ENCODE measurements at places on chromosomes 11 and 22.

DNA sequence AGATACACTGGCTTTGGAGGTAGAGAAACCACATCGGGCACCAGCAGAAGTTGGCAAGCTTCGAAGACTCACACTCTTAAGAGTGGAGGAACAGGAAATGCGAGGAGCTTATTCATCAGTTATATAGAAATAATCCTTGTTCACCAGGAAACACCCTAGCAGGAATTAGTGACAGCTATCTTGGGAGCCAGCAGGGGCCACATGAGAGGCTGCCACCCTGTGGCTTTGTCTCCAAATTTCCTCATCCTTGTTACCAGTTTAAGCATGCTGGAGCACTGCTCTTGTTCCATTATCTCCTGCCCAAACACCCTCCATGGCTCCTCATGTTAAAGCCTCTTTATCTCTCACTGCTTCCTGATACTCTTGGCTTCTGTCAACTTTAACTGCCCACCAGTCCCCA, 131.0 kb downstream of the PLEKHA7 start:
- no peak for DNase-seq

DNA sequence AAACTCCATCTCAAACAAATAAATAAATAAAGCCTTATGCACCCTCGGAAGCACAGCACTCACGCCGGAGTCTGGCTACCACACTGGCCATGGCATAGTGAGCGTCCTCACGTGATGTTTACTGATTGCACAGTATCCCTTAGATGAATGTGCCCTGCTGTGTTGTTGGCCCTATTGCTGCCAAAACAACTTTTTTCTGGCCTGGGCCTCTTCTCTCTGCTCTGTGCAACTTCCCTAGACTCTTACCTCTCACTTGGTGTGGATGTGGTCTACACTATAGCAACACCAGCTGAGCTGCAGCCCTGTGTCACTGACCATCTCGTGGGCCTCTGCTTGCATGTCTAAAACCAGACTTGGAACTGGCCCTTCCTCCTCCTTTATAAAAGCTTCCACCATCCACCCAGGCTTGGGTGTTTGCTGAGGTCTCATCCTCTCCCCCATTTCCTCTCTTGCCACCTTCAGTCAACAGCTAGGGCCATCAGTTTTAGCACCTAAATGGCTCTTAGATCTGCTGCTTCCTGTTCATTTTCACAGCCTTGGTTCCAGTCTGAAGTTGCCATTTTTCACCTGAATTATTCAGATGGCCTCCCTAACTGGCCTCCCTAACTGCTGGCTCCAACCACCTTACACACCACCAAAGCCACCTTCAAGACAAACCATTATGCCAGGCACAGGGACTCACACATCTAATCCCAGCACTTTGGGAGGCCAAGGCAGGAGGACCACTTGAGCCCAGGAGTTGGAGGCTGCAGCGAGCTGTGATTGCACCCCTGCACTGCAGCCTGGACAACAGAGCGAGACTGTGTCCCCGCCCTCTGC, 9.2 kb downstream of the ZNF74 start:
- DNase-seq: no peak

DNA sequence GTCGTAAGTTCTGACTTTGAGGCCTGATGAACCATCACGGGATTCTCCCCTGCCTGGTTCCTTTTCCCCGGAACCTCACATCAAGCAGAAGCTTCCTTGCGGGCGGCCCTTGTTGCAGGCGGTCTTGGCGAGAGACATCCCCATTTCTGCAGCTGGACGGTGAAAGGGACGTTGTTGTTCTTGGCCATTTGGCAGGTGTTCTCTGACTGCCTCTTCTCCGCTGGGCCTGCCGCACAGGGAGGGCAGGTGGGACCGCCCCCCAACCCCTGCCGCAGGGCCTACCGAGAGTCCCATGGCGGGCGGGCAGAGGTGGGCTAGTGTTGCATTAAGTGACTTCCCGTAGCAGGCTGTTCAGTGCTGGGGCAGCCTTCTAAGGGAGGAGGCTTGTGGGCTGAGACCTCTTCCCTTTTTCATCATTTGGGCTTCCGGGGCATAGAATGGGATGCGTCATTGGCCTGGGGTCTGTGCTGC, 26.9 kb upstream of the GRAMD4 start:
- DNase-seq: no peak

GRCh38 chr11:10522276-10522675, 18.7 kb downstream of the RNF141 start:
- no peak for DNase-seq

DNA sequence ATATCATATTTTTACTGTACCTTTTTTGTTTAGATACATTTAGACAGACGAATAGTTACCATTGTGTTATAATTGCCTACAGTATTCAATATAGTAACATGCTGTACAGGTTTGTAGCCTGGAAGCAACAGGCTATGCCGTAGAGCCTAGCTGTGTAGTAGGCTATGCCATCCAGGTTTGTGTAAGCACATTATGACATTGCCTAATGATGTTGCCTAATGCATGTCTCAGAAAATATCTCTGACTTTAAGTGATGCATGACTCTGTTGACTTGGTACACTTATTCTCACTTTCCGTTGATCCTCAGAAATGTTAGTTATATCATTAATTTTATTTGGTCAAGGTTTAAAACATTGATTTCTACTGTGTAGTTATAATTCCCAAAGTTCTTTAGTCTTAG, 39.9 kb downstream of the OR2AT4 start:
- DNase-seq: no peak

GRCh38 chr11:69343401-69344321, 49.7 kb downstream of the MYEOV start:
- DNase-seq: no peak

- no peak for DNase-seq
Measured at GRCh38 chr11:106974831-106975230, 43.4 kb downstream of the GUCY1A2 start.

DNA sequence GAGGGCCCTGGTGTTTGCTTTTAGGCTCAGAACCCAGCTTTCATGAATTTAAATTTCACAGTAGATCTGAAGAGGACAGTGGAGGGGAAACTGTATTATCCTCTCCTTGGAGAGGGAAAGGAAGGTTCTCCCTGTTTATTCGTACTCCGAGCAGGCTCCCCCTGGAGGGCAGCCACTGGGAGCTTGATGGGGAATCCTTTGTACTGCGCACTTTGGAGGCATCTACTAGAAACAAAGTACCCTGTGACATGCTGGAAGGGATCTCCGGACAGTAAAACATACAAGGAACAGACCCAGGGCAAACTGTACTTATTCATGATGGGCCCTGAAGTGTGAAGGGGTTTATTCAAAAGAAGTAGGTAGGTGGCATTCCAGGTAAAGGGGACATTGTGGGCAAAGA, 27.2 kb downstream of the NAV2 start:
- no peak for DNase-seq
